ENCODE measurements at places on chromosomes 7 and 10.
A peak's percentile ranks its signal among the peaks of the same experiment; 100 is the strongest.

- DNase-seq, result peak; percentile 16
Observed at GRCh38 chr10:63554657-63555056, 33.5 kb downstream of the REEP3 start.

DNA sequence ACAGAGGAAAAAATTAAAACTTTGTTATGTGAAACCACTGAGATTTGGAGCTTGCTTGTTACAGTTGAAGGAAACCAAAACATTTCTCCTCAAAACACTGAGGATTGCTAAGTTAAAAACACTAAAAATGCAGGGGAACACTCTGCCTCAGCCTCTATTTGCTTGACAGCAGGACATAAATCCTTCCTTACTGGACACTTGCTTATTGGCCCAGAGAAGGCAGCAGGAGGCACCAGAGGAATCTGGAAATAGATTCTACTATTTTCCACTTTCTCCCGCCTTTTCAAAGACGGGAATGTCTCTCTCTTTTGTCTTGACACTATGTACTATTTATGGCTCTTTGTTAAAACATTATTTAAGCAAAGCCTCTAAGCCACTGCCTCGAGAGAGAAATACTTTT lies 67.9 kb downstream of the MTURN start:
- no peak for DNase-seq

DNA sequence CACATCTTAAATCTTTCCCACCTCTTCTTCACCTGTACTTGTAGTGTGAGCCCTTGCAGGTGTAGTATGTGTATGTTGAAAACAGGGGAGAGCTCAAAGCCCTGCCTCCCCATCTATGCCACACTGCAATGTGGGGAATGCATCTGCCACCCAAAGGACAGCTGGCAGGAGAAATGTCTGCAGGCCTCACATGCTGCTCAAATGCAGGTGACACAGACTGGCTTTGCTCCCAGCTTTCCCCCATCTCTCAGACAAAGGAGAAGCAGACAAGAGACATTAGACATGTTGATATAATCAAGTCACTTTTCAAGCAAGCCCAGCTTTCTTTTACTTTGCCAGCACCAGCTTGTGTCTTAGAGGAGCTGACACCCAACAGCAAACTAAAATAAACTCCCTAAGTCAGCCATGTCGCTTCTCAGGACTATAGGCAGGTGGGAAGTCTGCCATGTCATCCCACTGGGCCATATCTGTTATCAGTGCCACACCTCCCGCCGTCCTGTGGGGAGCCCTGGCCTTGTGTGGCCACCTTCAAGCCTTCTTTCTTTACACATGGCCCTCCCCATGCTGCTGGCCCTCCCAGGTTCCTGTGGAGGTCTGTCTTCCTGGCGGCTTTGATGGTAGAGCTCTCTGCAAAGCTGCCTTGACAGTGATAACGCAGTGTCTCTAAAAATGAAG lies 102.1 kb downstream of the CXCL12 start:
- no peak for DNase-seq

DNA sequence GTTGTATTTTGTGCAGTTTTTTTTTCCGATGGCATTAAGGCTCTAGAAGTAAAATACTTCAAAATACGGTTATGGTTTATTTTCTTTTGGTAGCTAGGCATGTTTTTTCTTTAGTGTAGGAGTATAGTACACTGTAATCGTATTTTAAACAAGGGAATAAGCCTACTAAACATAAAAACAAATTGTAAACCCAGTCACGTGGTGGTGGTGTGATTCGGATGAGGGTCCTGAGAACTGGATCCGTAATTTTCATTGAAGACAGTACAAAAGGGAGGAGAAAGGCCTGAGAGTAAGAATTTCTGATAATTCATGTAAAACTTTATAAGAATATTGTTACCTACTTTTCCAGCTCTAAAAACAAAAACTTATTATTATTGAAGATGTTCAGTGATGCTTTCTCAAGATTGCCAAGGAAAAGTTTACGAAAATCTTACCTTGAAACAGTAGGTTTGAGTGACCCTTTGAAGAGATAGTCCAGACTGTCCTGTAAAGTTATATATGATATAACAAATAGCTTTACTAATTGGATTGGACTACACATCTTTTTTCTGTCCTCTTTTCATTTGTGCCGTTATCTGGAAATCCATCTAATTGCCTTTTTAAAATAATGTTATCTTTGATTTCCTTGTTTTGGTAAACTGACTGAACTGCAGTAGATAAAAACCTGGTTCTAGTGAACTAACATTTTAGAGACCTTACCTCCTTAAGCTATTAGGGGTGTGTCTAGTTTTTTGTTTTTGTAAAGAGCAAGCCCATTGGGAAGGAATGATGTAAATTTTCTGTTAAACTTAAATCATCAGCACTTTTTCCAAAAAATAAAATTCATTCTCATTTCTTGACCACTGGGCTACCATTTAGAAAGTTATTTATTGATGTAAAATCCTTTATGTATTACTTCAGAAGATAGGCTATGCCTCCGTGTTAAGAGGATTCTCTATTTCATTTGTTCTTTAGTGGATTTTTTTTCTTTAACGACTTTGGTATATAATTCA lies 1.0 kb upstream of the PBLD start:
- DNase-seq, result no peak

- DNase-seq, result no peak
Observed at GRCh38 chr10:101536800-101537199, 51.3 kb downstream of the POLL start.

GRCh38 chr7:69448071-69448470 lies 150.2 kb upstream of the AUTS2 start:
- DNase-seq, result no peak

DNA sequence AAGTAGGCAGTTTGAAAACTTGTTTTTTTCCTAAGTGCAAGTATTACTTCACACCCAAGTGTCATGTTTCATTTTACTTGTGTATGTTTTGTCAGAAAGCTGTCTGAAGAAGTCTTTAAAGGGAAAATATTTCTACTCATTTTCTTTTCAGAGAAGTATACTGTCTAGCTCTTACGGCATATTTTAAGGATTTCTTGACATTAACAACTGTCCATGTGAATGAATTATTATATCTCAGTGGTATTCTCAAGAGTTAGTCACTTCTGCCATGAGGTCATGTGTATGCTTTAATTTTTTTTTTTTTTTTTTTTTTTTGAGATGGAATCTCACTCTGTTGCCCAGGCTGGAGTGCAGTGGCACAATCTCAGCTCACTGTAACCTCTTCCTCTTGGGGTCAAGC lies 229.5 kb downstream of the BICC1 start:
- no peak for DNase-seq

DNA sequence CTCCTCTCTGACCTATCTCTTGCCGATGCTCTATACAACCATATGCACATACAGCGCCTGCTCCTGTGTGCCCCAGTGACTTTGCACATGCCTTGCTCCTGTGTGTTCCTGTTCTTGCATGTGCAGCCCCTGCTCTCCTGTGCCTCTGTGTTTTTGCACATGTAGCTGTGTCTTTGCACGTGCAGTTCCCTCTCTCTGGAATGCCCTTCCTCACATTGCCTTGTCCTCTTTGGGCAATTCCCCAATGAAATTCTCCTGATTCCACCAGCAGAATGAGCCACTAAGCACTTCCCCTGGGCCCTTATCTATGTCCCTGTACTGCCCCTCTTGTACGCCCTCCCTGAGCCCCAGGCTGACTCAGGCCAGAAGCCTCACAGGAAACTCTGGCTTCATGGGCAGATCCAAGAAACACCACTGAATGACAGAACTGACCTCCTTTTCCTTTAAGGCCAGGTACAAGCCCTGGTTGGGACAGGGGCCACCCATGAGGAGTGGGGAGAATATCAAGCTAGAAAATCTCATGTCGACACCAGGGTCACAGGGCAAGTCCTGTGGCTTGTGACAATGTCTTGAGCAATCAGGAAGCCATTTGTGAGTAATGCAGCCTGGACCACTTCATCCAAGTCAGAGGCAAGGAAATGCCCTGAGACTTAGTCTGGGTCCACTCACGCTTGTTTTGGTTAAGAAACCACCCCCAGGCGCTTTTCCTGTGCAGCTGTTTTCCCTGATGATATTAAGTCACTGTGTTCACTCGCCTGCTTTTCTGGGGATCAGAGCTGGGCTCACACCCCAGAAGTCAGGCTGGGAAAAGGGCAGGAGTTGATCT lies 1.9 kb upstream of the ARHGAP22 start:
- no peak for DNase-seq

- DNase-seq, result no peak
Observed at GRCh38 chr10:51729822-51730555, 30.6 kb upstream of the CSTF2T start.

- no peak for DNase-seq
Observed at GRCh38 chr7:82729172-82730030, 285.8 kb upstream of the CACNA2D1 start.

- DNase-seq, result no peak
Observed at GRCh38 chr7:150564006-150564405, 3.2 kb upstream of the GIMAP4 start.

DNA sequence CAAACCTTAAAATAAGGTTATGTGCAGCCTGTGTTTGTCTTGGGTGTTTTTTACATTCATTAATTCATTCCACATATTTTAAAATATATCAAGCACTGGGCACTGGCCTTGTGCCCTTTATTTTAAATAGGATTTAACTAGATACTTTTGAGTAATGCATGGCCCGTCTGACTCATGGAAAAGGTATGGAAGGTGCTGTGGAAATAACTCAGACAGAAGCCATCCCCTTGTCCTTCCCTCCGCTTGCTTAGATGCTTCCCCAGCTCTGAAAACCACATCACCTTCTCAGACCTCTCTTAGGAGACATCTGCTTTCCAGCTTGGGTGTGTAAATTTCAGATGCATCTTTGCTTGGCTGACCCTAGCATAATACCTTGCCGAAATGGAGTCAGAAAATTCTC lies 30.5 kb downstream of the SLC18A2 start:
- DNase-seq, result no peak

DNA sequence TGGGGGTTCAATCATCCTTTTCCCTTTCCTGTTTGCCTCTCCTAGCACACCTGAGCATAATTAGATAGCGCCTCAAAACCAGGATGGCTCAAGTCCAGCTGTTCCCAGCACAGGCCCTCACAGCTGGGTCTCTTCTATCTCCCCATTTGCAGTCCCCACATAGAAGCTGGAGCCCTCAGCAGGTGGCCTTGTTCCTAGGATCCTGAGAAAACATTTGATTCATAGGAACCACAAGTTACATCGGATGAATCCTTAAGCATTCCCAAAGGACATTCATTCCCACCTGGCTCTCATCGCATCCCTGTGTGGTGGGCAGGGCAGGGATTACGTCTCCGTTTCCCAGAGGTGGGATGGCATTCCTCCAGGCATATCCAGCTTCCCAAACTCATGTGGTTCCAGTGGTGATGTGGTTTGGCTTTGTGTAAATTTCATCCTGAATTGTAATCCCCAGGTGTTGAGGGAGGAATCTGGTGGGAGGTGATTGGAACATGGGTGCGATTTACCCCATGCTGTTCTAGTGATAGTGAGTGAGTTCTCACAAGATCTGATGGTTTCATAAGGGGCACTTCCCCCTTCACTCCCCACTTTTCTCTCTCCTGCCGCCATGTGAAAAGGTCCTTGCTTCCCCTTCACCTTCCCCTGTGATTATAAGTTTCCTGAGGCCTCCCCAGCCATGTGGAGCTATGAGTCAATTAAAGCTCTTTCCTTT lies 49.8 kb upstream of the LEP start:
- DNase-seq, result no peak

DNA sequence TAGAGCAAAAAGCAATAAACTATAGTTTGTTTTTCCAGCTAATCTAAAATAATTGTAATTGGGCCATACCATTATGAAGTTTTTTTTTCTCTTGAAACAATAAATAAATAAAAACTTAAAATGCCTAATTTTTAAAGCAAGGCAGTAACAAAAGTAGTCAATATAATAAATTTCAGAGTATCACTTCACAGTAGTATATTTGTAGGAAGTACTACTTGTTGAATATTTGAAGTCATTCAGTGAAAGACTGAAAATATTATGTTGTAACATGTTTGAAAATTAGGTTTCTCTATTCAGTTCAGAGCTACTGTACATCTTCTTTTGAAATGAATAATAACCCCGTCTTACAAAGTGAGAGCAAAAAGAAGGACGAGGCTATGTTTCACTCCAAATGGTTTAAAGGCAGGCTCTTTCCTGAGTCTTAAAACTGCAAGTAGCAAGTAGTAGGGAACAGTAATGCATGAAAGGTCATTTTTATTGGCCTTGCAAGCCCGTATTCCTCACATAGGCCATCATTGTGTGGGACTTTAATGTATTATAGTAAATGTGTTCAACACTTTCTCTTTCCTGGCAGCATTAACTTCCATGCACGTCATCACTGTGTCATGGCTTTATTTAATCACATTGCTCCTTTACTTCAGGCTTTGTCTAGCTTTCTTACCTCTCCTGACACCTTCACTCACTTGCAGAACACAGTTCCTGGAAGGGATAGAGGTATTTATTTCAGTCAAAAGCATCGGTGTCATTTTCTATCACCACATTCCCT lies 141.4 kb downstream of the VTI1A start:
- DNase-seq, result no peak

DNA sequence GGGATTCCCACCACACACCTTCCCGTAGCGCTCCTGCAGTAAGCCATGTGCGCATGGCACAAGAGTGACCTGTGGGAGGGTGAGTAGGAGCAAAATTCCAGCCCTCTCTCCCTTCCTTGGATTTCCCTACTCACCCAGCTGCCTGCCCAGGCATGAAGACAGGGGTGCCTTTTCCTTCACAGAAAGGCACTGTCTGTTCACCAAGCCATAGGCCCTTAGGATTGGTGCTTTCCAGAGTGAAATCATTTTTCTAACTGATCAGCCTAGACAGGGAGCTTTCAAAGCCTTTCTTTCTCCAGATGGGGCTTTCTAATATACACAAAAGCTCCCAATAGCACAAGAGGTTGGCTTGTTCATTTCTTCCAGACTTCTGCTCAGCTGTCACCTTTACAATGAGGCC lies 79.7 kb downstream of the CTTNBP2 start:
- DNase-seq, result no peak

DNA sequence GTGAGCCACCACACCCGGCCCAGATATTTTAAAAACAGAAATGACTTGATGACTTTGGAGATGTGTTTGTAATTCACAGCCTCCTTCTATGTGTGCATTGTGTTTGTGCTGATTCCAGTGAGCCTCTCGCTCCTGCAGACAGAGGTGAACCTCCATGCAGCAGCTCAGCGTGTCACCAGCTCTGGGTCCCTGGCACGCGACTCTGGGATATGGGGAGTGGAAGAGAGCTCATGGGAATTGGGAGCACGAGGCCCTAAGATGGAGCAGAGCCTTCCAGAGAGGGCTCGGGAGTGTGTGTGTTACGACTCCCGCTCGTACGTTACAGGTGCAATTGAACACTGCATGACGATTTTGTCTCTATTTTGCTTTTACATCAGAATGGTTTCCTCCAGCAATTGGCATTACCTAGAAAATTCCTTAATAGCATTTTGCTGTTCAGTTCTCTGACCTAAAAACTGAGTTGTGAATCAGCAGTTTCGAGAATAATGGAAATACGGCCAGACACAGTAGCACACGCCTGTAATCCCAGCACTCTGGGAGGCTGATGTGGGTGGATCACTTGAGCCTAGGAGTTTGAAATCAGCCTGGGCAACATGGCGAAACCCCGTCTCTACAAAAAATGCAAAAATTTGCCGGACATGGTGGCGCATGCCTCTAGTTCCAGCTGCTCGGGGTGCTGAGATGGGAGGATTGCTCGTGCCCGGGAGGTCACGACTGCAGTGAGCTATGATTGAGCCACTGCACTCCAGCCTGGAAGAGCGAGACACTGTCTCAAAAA lies 204.6 kb downstream of the CUX1 start:
- no peak for DNase-seq
